Mucosa of gallbladder (tissue), 1 donor: ENCODE measurements at places on chromosomes 2 and 18. TPM values are rescaled to one million over a fixed set of nuclear protein-coding genes. Genes with fewer than 3 reads are reported as not detected.

The RTP5 gene
- total RNA-seq, result not detected

The ERBB4 gene
- 0.43 TPM for total RNA-seq

- no peak for DNase-seq
These were observed 9.8 kb upstream of the GPC1 start for GRCh38 chr2:240425697-240426096.

- DNase-seq, result no peak
These were observed 214.1 kb upstream of the STON1 start for GRCh38 chr2:48315896-48316194.

- DNase-seq, result peak; percentile 26
These were observed 365.2 kb downstream of the CLIP4 start for GRCh38 chr2:29480426-29480825.

GRCh38 chr18:73264562-73264921, 396.8 kb upstream of the NETO1 start:
- DNase-seq, result no peak

- DNase-seq, result no peak
These were observed 11.9 kb downstream of the CHST10 start for GRCh38 chr2:100405403-100406119.
